NCI-H524 treated with DMSO at 0.1 percent for 48 hours (cell line): ENCODE measurements at places on chromosomes 4 and X.

DNA sequence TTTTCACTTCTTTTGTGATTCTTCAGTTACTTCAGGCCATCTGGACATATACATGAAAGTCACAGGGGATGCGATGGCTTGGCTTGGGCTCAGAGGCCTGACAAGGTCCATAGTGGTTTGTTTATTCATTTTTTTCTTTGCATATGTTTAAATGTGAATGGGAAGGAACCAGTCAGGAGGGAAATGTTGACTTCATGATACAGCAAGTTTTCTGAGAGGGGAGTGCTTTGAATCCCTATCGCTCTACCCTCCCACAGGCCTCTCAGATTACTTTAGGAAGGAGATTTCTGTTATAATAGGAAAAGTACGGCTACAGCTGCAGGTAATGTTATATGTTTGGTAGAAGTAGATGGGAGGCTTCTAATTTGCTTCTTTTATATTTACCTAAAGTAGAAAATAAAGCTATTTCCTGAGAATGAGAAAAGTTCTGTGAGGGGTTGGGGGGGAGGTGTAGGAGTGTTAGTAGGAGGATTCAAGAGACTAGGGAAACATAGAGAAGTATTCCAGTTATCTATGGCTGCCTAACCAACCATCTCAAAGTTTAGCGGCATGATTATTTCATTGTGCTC lies 322.9 kb downstream of the RAPGEF2 start:
- no peak for DNase-seq

GRCh38 chr4:26296021-26296420 lies 24.8 kb upstream of the RBPJ start:
- no peak for DNase-seq

DNA sequence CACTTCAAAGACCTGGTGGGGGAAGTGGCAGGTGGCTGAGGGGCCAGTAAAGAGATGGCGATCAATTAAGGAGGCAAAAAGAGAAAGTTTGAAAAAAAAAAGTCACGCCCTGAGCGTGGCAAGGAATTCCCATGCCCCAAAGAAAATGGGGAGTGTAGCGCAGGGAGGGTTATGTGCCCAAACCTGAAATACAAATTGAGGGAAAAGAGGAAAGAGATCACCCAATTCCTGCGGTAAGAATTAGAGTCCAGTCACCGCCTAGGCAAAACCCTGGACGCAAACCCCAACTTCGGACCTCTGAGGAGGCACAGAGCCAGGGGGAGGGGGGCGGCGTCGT lies 595 bp downstream of the ENOX2 start:
- no peak for DNase-seq

GRCh38 chr4:169258141-169258540 lies 12.6 kb downstream of the SH3RF1 start:
- DNase-seq = peak; percentile 50

- DNase-seq = no peak
Measured at GRCh38 chrX:129039176-129039575, 484.1 kb downstream of the SMARCA1 start.

DNA sequence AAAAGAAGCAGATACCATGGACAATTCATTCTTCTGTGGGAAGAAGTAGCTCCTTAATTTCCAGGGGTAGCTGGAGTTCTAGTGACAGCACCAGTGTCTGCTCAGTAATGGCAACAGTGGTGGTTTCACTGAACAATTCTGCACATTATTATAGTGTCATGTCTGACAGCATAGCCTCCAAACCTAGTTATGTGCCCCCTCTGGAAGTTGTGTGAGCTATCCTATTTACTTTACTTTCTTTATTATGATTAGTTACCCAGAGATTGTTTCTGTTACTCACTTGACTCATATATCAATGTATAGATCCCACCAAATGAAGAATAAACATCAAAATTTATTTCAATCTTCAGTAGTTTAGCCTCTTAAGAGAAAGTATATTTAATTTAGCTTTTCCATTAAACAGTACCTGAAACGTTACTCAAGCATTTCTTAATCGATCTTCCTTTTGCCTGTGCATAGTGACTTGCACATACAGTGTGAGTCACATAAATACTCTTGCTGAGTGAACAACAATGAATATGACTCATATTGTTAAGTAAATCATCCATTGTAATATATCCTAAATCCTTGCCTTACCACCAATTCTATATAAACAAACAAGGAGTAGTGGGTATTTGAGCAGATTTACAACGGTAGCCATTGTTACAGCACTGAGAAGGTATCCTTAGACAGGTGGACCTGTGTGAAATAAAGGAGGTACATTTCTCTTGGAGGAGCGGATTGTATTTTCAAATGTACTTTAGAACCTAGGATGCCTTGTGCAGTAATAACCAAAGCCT lies 534.7 kb downstream of the ANKRD50 start:
- DNase-seq = no peak

DNA sequence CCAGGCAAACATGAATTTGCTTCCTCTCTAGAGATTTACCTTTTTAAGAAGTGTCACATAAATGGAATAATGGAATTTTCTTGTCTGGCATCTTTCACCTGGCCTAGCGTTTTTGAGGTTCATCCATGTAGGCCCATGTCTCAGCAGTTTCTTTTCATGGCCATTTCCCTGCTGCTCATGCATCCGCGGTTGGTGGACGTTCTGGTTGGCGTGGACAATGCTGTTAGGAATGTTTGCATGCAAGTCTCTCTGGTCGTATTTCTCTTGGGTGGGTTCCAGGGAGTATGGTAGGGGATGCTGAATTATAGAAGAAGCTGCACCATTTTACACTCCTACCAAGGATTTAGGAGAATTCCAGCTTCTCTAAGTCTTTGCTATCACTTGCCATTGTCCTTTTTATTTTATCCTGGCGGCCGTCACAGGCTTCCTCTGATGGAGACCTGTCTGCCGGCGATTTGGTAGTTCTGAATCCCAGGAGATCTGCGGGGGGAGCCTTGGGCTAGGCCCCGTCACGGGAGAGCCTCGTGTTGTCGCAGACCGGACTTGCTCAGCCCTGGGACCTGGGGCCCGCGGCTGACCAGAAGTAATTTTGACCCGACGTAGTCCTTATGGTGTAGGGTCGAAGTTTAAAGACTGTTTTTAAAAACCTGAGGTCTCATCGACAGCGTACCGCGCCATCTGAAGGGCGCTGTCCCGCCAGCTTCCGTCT lies 56.9 kb upstream of the TADA2B start:
- no peak for DNase-seq

- no peak for DNase-seq
Measured at GRCh38 chr4:81214144-81214880, 710 bp downstream of the PRKG2 start.

GRCh38 chr4:78552389-78553042 lies 946 bp downstream of the ANXA3 start:
- DNase-seq = no peak
